Cerebellar nuclear complex (tissue), 1 donor: ENCODE measurements at places on chromosomes 5 and 9.

- DNase-seq = no peak
Measured at GRCh38 chr5:52807723-52808122, 20.0 kb downstream of the ITGA1 start.

DNA sequence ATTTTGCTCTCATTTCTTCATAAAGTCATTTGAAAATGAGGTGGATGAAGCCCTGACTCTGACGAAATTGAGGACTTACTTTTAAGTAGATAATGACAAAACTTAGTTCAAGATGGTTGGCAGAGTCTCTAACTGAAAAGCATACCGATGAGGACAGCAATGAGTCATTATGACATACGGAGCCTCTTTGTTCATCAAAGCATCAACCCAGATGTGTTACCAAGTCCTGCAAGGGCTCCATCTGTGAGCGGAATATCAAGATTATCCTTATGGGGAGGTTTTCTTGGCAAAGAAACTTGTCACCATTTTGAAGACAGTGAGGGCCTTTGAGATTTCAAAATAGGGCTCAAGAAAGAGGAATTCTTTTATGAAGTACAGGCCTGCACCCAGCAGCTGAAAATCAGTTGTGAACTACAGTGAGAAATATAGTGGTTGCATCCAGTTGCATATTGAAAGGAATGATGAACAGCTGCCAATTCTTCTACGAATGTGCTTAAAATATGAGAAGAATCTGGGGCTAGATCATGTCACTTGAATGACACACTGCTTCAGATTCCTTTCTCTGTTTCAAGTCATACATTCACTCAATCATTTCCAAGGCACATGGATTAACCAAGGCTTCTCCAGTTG, 86.6 kb upstream of the SLC24A2 start:
- DNase-seq = no peak

DNA sequence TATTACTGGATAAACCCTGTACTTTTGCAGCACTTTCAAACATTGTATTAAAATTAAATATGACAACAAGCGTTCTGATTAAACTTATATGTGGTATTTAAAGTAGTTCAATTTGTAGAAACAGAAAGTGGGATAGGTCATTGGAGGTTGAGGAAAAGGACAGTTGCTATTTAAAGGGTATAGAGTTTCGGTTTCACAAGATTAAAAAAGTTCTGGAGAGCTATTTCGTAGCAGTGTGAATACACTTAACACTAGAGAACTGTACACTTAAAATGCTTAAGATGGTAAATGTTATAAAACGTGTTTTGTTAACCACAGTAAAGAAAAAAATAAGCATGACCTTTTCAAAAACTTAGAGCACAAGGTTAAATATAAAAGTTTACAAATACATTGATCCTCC, 382.1 kb downstream of the BRINP1 start:
- DNase-seq = no peak

GRCh38 chr5:181031716-181032115, 8.3 kb upstream of the BTNL9 start:
- no peak for DNase-seq

GRCh38 chr9:130474106-130474505, 29.3 kb downstream of the ASS1 start:
- DNase-seq = no peak

GRCh38 chr5:21654556-21654955, 1198.6 kb downstream of the CDH12 start:
- no peak for DNase-seq

- DNase-seq = no peak
Measured at GRCh38 chr5:102295534-102296177, 428 bp downstream of the SLCO4C1 start.
